ENCODE measurements at places on chromosomes 4 and X.

DNA sequence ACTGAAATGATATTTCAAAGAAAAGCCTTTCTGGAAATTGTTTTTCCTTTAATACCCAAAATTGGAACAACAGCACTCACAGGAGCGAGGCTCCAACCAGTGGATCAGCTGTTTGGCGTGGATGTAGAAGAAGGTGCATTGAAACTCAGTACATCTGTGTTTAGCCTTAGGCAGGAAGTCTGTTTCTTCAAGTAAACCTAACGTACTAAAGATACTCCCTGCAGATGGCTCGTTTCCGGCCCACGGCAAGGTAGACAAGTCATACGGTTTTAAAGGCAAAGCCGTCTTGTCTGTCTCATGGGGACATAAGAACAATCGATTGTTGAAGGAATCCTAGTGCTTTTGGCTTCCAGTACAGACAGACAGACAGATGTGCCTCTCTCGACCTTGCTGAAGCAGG is 50.0 kb upstream of the CLCN4 start:
- peak overlapping the region; percentile 34 for H3K27ac ChIP-seq
- no peak for DNase-seq
- peaks cover 48% of the 10 kb centered on the region for H3K36me3 ChIP-seq

DNA sequence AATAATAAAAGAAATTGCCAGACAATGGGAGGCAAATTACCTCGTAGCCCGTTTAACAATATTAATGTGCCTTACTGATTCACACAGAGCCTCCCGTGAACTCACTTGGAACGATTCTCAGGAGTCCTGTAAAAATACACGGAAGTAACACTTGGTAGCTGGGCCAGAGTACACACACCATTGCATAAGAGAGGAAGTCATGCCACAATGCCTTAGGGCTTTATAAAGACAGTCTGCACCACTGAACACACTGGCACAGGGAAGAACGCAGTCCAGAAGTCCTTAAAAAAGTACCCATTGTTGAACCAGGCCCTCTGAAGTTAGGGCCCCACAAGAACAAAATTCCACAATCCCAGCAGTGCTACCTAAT is 15.1 kb downstream of the SLC2A9 start:
- no peak overlapping the region for H3K27ac ChIP-seq
- DNase-seq, result no peak
- peaks cover 11% of the 10 kb centered on the region for H3K27me3 ChIP-seq
- H3K36me3 ChIP-seq, result no peaks in the 10 kb centered on the region

DNA sequence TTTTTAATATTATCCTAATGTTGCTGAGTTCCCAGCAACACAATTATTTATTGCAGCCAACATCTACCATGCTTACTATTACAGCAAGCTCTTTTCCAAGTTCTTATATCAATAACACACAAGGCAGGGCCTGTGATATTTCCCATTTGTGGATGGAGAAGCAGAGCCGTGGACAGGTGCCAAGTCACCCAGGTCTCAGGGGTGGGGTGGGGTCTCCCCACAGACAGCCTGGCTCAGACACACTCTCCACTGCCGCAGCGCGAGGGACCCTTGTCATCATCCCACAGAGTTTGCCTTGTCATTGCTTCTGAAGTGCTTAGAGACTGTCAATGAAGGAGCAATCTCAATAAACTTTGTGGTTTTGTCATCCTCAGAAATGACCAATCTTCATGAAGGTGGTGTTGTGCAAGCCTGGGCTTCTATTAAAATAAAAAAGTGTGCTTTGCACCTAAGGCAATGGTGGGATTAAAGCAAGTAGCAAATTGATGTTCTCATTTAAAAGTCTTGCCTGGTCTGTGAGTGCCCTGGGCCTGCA is 76.1 kb downstream of the SORBS2 start:
- no peak overlapping the region for H3K4me3 ChIP-seq
- no peaks in the 10 kb centered on the region for H3K36me3 ChIP-seq
- H3K4me1 ChIP-seq, result peaks cover 2% of the 10 kb centered on the region
- DNase-seq, result no peak
- peaks cover 18% of the 10 kb centered on the region for H3K27me3 ChIP-seq

DNA sequence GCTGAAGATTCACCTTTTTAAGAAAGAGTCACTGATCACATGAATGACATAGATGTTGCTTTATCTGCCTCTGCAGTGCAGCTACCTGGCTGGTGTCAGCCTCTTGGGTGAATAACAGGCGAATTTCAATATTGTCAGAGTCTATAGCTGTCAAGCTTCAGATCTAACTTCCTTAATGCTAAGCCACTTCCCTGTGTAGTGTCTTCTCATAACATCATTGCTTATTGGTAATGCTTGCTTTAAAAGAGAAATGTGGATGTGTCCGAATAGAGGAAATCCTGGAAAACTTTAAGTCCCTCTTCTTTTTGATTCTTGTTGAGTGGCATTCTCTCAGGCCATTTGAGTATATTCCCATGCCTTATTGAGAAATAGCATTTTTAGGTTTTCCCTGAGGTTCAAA is 7.3 kb upstream of the IGFBP7 start:
- peaks cover 20% of the 10 kb centered on the region for H3K27me3 ChIP-seq
- H3K27ac ChIP-seq, result no peak overlapping the region
- no peaks in the 10 kb centered on the region for H3K36me3 ChIP-seq
- DNase-seq, result no peak
- H3K4me1 ChIP-seq, result peaks cover 2% of the 10 kb centered on the region
- no peak overlapping the region for H3K4me3 ChIP-seq

- no peak overlapping the region for H3K4me3 ChIP-seq
- H3K27me3 ChIP-seq, result no peaks in the 10 kb centered on the region
- H3K27ac ChIP-seq, result no peak overlapping the region
These were observed 36.0 kb downstream of the FUNDC1 start for GRCh38 chrX:44506678-44507077.

- no peak for DNase-seq
- H3K4me1 ChIP-seq, result peaks cover 63% of the 10 kb centered on the region
- H3K36me3 ChIP-seq, result peaks cover 18% of the 10 kb centered on the region
- no peak overlapping the region for H3K4me3 ChIP-seq
- H3K27me3 ChIP-seq, result no peaks in the 10 kb centered on the region
These were observed 50.1 kb downstream of the TSPAN5 start for GRCh38 chr4:98608356-98608755.

GRCh38 chrX:38341442-38341841 is 11.0 kb upstream of the OTC start:
- peaks cover 8% of the 10 kb centered on the region for H3K27me3 ChIP-seq
- no peak for DNase-seq

- no peak overlapping the region for H3K4me3 ChIP-seq
- no peaks in the 10 kb centered on the region for H3K36me3 ChIP-seq
- peaks cover 14% of the 10 kb centered on the region for H3K27me3 ChIP-seq
- no peak for DNase-seq
These were observed 33.5 kb upstream of the RASSF6 start for GRCh38 chr4:73653695-73654106.

DNA sequence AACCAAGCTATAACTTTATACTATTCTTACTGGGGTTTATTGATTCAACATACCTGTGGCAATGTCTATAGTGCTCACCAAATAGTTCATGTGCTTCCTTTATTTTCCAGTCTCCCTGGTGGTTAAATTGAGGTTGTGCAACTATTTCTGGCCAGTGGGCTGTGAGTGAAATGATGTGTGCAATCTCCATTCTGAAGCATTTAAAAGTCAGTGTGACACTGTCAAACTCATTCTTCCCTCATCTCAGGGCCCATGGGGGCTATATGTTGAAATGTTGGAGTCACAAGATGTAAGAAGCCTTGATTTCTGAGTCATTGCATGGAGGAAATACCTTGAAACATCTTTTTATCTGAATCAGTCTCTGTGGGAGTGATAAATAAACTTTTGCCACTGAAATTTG is 414.3 kb upstream of the RPS6KA3 start:
- no peaks in the 10 kb centered on the region for H3K27me3 ChIP-seq
- no peak overlapping the region for H3K27ac ChIP-seq
- H3K36me3 ChIP-seq, result no peaks in the 10 kb centered on the region
- H3K4me3 ChIP-seq, result no peak overlapping the region
- H3K4me1 ChIP-seq, result no peaks in the 10 kb centered on the region

DNA sequence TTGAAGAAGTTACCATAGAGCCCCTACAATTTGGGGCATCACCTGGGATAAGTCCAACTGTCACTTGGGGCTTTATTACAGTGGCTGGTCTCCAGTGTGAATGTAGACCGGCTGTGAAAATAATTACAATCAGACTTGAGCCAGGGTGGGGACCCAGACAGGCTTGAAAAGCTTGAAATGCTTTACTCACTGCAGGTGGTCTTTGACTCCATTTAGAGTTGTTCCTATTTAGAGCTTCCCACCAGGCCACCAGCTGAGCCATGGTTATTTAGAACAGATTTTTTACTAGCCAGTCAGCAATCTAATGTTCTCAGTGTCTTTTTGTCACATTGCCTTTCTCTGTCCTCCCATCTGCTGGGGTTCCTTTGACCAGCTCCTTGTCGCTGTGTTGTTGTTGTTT is 5.7 kb downstream of the ARHGAP10 start:
- no peak overlapping the region for H3K4me3 ChIP-seq
- DNase-seq, result no peak
- peaks cover 6% of the 10 kb centered on the region for H3K36me3 ChIP-seq
- H3K27me3 ChIP-seq, result no peaks in the 10 kb centered on the region
- peak overlapping the region; percentile 33 for H3K27ac ChIP-seq

GRCh38 chrX:137195991-137196390 is 162.2 kb upstream of the GPR101 start:
- H3K36me3 ChIP-seq, result no peaks in the 10 kb centered on the region
- DNase-seq, result no peak
- H3K4me3 ChIP-seq, result no peak overlapping the region
- no peak overlapping the region for H3K27ac ChIP-seq
- H3K4me1 ChIP-seq, result no peaks in the 10 kb centered on the region

DNA sequence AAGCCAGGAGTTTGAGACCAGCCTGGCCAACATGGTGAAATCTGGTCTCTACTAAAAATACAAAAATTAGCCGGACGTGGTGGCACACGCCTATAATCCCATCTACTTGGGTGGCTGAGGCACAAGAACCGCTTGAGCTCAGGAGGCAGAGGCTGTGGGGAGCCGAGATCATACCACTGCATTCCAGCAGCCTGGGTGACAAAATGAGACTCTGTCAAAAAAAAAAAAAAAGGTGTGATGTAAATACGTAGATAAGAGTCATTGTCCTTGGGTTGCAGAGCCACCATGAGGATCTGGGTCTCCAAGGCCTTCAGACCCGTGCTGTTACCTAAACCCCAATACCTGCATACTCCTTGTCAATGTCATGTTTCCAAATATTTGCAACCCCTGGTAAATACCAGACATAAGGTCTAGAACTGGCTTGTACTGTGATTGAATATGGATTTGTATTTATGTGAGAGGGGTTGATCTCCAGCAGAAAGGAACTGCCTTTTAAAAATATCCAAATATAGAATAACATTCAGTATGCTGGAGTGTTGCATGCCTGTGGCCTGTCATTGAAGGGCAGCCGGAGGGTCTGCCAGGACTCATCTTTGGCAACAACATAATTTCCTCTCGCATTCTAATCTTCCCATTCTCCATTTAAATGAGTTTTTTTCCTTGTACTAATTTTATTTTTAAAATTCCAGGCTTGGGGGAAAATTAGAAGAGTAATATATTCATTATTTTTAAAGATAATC is 40.4 kb downstream of the ATXN3L start:
- H3K4me1 ChIP-seq, result peaks cover 6% of the 10 kb centered on the region
- no peak for DNase-seq
- no peaks in the 10 kb centered on the region for H3K36me3 ChIP-seq

DNA sequence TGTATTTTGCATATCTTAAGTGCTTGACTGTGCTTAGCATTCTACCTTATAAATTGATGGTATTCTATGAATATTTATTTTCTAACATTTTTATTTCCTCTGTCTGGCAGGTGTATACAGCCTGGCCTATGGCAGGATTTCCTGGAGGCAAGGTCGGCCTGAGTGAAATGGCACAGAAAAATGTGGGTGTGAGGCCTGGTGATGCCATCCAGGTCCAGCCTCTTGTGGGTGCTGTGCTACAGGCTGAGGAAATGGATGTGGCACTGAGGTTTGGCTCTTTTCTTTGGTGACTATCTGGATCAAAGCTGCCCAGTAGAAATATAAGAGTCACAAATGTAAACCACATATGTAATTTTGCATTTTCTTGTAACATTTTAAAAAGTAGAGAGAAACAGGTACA is 6.5 kb upstream of the NUDT6 start:
- H3K27ac ChIP-seq, result no peak overlapping the region
- DNase-seq, result no peak
- no peaks in the 10 kb centered on the region for H3K4me1 ChIP-seq

DNA sequence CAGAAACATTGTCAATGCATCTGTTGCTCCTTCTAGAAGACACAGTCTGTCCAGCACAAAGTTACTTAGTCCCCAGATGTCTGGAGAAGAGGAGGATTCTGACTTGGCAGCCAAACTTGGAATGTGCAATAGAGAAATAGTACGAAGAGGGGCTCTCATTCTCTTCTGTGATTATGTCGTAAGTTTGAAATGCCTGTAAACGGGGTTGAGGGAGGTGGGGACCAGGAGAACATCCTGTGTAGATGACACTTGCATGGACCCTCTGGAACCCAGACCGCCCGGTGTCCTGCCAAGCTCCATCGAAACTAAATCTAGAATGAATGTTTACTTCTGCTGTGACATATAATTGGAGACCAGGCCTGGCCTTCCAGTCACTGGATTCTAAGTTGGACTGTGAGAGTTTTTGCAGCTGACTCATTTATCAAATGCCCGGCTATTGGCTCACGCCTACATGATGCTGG is 45.0 kb upstream of the MSANTD1 start:
- no peaks in the 10 kb centered on the region for H3K27me3 ChIP-seq
- H3K4me3 ChIP-seq, result no peak overlapping the region
- H3K4me1 ChIP-seq, result peaks cover 60% of the 10 kb centered on the region
- H3K27ac ChIP-seq, result peak overlapping the region; percentile 53
- no peak for DNase-seq

GRCh38 chr4:141195095-141195707 is 25.5 kb upstream of the ZNF330 start:
- peaks cover 21% of the 10 kb centered on the region for H3K27me3 ChIP-seq
- no peak overlapping the region for H3K27ac ChIP-seq

DNA sequence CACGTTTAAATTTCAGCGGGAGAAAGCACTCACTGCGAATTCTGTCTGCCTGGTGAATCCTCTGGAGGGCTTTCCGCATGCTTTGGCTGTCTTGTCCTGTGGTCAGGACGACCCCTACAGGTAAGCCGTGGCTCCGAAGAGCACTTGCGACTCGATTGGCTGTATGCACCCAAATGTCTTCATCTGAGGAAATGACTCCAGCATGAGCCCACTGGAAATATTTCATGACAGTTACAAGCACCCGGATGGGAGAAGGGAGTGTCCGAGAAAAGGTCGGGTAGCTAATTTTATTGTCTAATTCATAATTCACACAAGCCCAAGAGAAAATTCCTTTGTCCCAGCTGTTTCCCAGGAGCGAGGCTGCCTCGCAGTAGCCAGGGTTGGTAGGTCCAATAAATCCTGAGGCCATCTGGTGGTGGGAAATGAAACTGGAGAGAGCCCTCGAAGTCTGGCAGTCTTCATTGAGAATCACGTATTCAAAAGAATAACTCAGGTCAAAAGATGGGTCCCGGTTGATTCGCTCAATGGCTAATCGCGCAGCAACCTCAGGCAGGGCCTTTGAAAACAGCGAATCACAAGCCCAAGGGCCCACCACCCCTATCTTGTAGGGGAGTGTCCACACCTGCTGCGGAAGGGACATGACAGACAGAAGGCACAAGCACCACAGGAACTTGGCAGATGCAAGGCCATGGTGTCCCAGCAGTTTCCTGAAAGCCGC is 6.6 kb downstream of the GUCY2F start:
- no peak overlapping the region for H3K27ac ChIP-seq
- H3K36me3 ChIP-seq, result no peaks in the 10 kb centered on the region
- H3K27me3 ChIP-seq, result peaks cover 2% of the 10 kb centered on the region

GRCh38 chrX:106932492-106932923 is 12.3 kb downstream of the CLDN2 start:
- no peak overlapping the region for H3K27ac ChIP-seq
- H3K4me3 ChIP-seq, result no peak overlapping the region
- H3K27me3 ChIP-seq, result peaks cover 13% of the 10 kb centered on the region
- no peak for DNase-seq
- H3K36me3 ChIP-seq, result no peaks in the 10 kb centered on the region

All from nephron progenitor cell (in vitro differentiated cells).